Stimulated activated CD8-positive, alpha-beta memory T cell treated with anti-CD3 and anti-CD28 coated beads, Interleukin-7, amount 100 ng/mL, for 1 hour (primary cell): ENCODE measurements at places on chromosomes 11 and 22.

- DNase-seq: no peak
These were observed 15.9 kb downstream of the TRIM44 start for GRCh38 chr11:35678471-35678870.

- DNase-seq: no peak
These were observed 395.2 kb downstream of the RAB38 start for GRCh38 chr11:87780068-87780413.

GRCh38 chr11:57386178-57386940 is 4.1 kb downstream of the PRG2 start:
- DNase-seq: no peak

- no peak for DNase-seq
These were observed 11.9 kb upstream of the IL17RA start for GRCh38 chr22:17072877-17073276.

GRCh38 chr11:134719397-134719796 is 307.4 kb upstream of the B3GAT1 start:
- no peak for DNase-seq

DNA sequence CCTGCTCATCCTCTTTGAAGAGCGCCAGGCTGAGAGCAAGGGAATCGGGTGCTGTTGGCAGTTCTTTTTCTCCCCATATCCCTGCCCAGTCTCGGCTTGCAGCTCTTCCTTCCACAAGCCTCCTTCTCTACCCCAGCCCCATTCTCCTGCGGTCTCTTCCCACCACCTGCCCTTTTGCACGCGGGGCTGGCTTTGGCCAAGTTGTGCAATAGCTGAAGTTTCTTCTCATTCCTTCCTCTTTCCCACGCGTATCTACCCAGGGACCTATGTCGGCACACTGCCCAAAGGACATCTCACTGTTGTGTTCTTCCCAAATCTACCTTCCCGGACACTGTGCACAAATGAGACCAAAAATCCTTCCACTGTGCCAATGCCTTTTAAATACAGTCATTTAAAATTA is 22.3 kb upstream of the HTR3A start:
- DNase-seq: no peak

- DNase-seq: no peak
These were observed 56.1 kb upstream of the POU2AF2 start for GRCh38 chr11:111189466-111189865.

DNA sequence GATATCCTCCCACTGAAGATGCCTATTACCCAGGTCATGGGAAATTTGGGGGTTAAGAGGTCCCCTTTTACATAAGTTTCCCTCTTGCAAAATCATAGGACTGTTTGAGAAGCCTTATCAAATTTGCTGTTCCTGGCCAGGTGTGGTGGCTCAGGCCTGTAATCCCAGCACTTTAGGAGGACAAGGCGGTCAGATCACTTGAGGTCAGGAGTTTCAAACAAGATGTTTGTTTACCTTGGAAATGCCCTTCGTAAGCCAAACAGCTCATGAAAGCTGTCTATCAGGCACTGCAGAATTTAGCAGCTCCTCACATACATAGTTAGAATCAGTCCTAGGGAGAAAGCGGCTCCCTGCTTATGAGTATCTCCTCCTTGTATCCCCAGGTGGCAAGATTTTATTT is 4.9 kb upstream of the EI24 start:
- DNase-seq: no peak

- no peak for DNase-seq
These were observed 15.4 kb downstream of the TAGLN start for GRCh38 chr11:117214404-117215110.

DNA sequence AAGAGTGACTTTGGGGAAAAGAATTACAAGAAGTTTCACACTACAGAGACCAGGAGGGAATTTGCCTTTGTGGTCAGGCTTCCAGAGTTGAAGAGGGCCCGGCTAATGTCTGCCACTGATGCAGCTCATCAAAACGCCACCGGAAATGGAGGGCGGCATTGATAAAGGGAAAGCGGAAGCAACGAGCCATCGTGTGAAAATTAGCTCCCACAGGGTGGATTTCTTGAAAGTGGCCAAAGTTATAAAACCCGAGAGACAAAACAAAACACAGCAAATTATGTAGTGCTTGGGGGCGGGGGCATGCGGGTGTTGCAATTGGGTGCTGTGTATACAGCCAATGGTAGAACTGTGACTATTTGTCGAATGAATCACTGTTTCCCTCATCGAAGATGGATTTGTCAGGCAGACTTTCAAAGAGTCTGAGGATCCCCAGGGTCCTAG is 113.0 kb downstream of the ADAMTS15 start:
- DNase-seq: no peak

DNA sequence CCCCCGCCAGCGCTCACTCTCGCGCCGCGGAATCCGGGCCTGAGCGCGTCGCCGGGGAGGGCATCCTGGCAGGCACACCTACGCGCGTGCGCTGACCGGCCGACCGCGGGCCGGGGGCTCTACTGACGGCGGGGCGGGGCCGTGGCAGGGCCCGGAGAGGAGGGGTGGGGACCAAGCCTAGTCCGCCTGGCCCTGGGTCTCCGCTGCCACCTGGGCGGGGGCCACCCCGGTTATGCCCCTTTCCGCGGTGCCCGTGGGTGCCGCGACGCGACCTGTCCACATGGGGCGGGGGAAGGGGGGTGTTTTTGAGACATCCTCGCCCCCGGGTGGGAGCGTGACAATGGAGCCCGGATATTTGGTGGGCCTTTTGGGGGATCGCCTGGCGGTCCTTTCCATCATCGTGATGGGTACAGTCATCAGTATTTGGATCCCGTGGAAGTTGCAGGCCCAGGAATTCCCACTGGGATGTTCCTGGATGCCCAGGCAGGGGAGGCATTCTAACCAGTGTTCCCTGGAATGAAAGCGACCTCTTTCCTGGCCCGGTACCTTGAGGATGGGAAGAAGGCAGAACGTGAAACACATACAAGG is 2.2 kb downstream of the NCAM1 start:
- no peak for DNase-seq

DNA sequence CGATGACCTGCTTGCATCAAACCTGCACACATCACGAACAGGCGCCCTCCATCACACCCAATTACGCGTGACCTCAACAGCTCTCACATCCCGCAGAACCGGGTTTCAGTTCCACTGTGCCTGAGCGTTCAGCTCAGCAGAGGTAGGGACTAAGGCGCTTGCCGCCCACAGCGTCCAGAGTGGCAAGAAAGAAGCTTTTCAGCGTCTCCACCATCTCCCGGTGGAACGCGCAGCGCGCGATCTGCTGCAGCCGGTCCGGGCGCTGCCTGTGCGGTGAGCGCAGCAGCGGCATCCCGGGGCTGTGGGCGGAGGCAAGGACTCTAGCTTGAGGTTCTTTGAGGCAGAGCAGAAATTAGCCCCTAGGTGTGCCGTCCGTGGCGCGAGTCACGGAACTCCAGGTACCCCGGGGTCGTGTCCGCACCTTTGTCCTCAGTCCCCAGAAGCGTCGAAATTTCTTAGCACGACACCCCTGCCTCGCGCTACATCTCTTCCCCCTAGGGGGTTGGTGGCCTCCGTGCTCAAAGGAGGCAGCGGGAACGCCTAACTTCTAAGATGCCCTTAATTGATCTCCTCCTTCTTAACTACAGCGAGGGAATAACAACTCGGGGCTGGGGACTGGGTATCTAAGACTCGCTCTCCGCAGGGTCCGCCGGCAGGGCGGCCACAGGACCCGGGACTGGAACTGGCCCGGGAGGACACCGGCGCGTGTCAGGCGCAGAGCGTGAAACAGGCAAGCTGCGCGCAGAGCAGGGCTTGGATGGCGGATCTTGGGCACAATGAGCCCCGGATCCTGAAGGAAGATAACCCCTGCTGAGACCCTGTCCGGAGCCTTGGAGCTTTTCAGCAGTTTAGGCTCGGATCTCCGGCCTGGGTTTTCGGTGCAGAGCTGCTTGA is 1.7 kb upstream of the CALCA start:
- no peak for DNase-seq

DNA sequence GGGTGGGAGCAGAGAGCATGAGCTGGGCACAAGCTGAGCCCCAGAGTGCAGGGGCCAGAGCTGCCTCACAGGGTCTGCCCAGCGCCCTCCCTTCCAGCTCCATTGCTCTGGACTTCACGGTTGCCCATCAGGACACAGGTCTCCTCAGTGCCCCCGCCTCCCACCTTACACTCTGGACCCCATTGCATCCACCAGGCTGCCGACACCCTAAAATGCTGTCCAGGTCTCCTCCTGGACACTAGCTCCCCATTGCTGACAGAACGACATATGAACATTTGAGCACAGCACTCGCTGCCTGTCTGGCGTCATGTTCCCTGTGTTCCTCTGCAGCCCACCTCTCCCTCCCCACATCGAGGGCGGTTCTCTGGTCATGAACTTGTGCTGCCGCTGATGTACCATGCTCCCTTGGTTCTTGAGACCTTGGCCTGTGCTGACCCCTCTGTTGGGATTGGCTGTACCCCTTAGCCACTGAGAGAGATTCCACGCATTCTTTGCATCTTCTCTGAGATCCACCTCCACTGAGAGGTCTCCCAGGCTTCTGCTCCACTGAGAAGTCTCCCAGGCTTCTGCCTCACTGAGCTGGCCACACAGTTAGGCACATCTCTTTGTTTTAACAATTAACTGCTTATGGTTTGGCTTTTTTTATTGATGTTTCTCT is 34.2 kb upstream of the NECTIN1 start:
- DNase-seq: no peak

- no peak for DNase-seq
These were observed 431.3 kb downstream of the TBC1D22A start for GRCh38 chr22:47193606-47194329.

DNA sequence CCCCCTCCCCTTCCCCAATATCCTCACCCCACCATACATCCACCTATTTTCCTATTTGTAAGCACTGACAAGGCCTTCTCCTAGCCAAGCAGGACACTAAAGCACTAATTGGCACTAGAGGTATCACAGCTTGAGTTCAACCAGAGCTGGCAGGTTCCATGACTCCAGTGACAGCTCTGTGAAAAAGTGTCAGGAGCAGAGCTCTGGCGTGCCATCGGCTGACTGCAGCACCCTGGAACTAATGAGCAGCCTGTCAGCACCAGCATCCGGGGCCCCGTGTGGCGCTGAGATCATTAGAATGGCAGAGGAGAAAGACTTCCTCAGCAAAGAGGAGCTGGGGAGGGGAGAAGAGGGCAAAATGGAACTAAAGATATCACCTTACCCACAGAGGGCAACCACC is 847.4 kb downstream of the NTM start:
- DNase-seq: no peak

- DNase-seq: no peak
These were observed 327.1 kb upstream of the MTNR1B start for GRCh38 chr11:92642177-92642931.
